ENCODE measurements at places on chromosomes 3 and 15.

GRCh38 chr3:153171256-153171655 lies 9.2 kb downstream of the RAP2B start:
- H3K27ac ChIP-seq, result no peak overlapping the region
- peaks cover 26% of the 10 kb centered on the region for H3K36me3 ChIP-seq
- H3K4me1 ChIP-seq, result peaks cover 4% of the 10 kb centered on the region
- DNase-seq, result no peak
- H3K27me3 ChIP-seq, result no peaks in the 10 kb centered on the region

GRCh38 chr3:184236636-184237035 lies 7.3 kb downstream of the VWA5B2 start:
- peaks cover 58% of the 10 kb centered on the region for H3K27me3 ChIP-seq
- H3K36me3 ChIP-seq, result no peaks in the 10 kb centered on the region
- H3K4me3 ChIP-seq, result no peak overlapping the region
- peaks cover 7% of the 10 kb centered on the region for H3K4me1 ChIP-seq

- no peak overlapping the region for H3K27ac ChIP-seq
- peak; percentile 77 for DNase-seq
- H3K27me3 ChIP-seq, result peaks cover 24% of the 10 kb centered on the region
- H3K36me3 ChIP-seq, result no peaks in the 10 kb centered on the region
- H3K4me1 ChIP-seq, result no peaks in the 10 kb centered on the region
- H3K4me3 ChIP-seq, result no peak overlapping the region
Observed at GRCh38 chr15:89556413-89557262, 18.6 kb upstream of the TICRR start.

DNA sequence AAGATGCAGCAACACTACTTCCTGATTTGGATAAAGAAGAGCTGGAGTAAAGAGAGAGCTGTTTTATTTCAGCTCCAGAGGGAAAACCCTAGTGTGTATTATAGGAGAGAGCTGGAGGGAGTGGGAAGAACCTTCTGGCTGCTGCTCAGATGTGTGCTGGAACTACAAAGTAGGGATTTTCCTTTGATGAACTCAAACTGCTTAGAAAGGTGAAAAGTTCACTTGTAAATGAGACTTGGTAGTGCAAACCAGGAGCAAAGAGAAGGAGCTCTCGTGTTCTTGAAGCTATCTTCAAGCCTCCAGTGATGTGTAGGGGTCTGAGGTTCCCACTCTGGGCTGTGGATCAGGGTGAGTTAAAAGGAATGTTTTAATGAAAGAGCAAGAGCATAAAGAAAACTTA lies 110.4 kb downstream of the EDEM1 start:
- no peaks in the 10 kb centered on the region for H3K27me3 ChIP-seq
- no peak for DNase-seq
- no peaks in the 10 kb centered on the region for H3K4me1 ChIP-seq
- no peaks in the 10 kb centered on the region for H3K36me3 ChIP-seq

GRCh38 chr3:141321109-141321497 lies 47.2 kb upstream of the ZBTB38 start:
- no peak overlapping the region for H3K27ac ChIP-seq
- no peaks in the 10 kb centered on the region for H3K36me3 ChIP-seq
- H3K4me1 ChIP-seq, result peaks cover 5% of the 10 kb centered on the region
- H3K4me3 ChIP-seq, result no peak overlapping the region
- DNase-seq, result peak; percentile 41

GRCh38 chr3:185420762-185421161 lies 57.8 kb downstream of the MAP3K13 start:
- no peak overlapping the region for H3K4me3 ChIP-seq
- H3K36me3 ChIP-seq, result no peaks in the 10 kb centered on the region
- peaks cover 6% of the 10 kb centered on the region for H3K4me1 ChIP-seq
- DNase-seq, result no peak

GRCh38 chr3:84008623-84009022 lies 950.2 kb upstream of the CADM2 start:
- H3K27ac ChIP-seq, result no peak overlapping the region
- no peaks in the 10 kb centered on the region for H3K27me3 ChIP-seq
- DNase-seq, result no peak
- no peaks in the 10 kb centered on the region for H3K36me3 ChIP-seq

- peak; percentile 43 for DNase-seq
- H3K4me3 ChIP-seq, result no peak overlapping the region
- H3K27ac ChIP-seq, result no peak overlapping the region
- H3K4me1 ChIP-seq, result no peaks in the 10 kb centered on the region
- H3K36me3 ChIP-seq, result no peaks in the 10 kb centered on the region
Observed at GRCh38 chr3:158313338-158313927, 203.5 kb downstream of the RSRC1 start.

GRCh38 chr3:97954228-97954827 lies 17.9 kb downstream of the RIOX2 start:
- no peak overlapping the region for H3K4me3 ChIP-seq
- peaks cover 9% of the 10 kb centered on the region for H3K36me3 ChIP-seq
- DNase-seq, result no peak
- H3K27me3 ChIP-seq, result no peaks in the 10 kb centered on the region
- H3K27ac ChIP-seq, result no peak overlapping the region

DNA sequence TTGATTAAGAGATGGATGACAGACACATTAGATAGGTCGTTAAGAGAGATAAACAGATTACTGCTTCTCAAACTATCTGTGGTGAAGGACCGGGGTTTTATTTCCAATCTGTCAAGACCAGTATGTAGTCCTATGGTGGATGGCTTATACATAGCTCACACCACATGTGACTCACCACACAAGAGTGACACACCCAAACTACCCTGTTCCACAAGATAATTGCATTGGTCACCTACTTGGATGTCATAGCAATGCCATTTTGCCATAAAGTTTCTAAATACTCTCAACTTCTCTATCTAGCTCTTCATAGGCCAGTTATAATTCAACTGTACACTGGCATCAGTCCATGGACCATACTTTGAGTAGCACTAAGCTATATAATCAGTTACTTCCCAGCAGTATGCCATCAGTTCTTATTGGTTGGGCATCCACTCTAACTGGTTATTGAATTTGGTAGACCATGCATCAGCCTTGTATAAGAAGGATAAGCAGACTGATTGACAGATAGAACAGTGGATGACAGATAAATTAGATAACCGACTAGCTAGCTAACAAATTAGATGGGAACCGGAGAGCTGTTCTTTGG lies 11.6 kb downstream of the WWTR1 start:
- no peak overlapping the region for H3K4me3 ChIP-seq
- H3K36me3 ChIP-seq, result peaks cover 80% of the 10 kb centered on the region
- DNase-seq, result peak; percentile 62
- no peak overlapping the region for H3K27ac ChIP-seq
- no peaks in the 10 kb centered on the region for H3K27me3 ChIP-seq

DNA sequence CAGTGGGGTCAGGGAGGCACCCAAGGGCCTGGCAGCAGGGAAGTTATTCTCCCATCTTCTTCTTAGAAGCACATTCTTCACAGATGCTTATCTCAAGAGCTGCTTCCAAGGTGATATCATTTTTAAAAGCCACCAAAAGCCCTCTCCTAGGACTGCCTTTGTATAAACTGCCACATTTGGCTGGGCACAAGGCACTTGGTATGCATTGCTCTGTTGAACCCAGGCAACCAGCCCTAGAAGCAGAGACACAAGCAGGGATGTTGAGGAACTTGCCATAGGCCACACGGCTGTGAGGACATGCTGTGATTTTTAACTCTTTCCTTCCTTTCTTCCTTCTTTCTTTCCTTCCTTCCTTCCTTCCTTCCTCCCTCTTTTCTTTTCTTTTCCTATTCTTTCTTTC lies 7.4 kb upstream of the SLC6A1 start:
- H3K36me3 ChIP-seq, result no peaks in the 10 kb centered on the region
- H3K4me3 ChIP-seq, result no peak overlapping the region

- no peaks in the 10 kb centered on the region for H3K36me3 ChIP-seq
- no peak overlapping the region for H3K4me3 ChIP-seq
- H3K27ac ChIP-seq, result no peak overlapping the region
Observed at GRCh38 chr15:74497584-74497983, 36.6 kb upstream of the UBL7 start.

GRCh38 chr3:105747060-105747541 lies 121.7 kb downstream of the CBLB start:
- no peaks in the 10 kb centered on the region for H3K27me3 ChIP-seq
- H3K4me1 ChIP-seq, result peaks cover 2% of the 10 kb centered on the region
- peak overlapping the region; percentile 93 for H3K27ac ChIP-seq
- peaks cover 50% of the 10 kb centered on the region for H3K36me3 ChIP-seq
- H3K4me3 ChIP-seq, result no peak overlapping the region

GRCh38 chr15:51672155-51672687 lies 9.1 kb upstream of the SCG3 start:
- peaks cover 34% of the 10 kb centered on the region for H3K27me3 ChIP-seq
- H3K4me1 ChIP-seq, result no peaks in the 10 kb centered on the region
- no peak overlapping the region for H3K4me3 ChIP-seq
- H3K27ac ChIP-seq, result no peak overlapping the region

DNA sequence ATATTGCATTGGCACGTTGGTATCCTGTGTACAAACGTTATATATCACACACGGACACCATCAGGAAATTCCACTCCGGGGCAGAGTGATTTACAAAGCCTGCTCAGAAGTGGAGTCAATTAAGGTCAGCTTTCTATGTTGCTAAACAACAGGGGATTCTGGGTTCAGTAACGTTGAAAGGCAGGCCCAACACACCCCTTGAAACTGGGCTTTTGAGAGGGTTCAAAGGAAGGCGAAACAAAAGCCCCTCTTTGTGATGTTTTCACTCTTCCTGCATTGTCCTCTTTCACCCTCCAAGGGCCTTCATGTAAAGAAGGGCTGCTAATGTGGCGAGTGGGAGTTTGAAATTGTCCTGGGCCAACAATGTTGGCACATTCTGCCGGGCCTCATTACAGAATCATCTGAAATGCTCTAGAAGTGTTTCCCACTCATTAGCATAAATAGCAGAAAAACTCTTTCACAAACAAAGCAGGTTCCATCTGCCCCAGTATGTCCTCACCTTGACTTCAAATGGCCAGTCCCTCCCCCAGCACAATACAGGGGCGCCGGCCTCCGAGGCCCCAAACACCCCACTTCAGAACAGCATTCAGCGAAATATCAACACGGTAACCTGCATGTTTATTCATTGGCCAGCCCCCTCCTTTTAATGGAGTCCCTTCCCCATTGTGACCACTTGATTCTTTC lies 76.4 kb downstream of the HES1 start:
- peaks cover 57% of the 10 kb centered on the region for H3K27me3 ChIP-seq
- H3K36me3 ChIP-seq, result no peaks in the 10 kb centered on the region
- no peaks in the 10 kb centered on the region for H3K4me1 ChIP-seq
- H3K4me3 ChIP-seq, result no peak overlapping the region
- no peak overlapping the region for H3K27ac ChIP-seq

DNA sequence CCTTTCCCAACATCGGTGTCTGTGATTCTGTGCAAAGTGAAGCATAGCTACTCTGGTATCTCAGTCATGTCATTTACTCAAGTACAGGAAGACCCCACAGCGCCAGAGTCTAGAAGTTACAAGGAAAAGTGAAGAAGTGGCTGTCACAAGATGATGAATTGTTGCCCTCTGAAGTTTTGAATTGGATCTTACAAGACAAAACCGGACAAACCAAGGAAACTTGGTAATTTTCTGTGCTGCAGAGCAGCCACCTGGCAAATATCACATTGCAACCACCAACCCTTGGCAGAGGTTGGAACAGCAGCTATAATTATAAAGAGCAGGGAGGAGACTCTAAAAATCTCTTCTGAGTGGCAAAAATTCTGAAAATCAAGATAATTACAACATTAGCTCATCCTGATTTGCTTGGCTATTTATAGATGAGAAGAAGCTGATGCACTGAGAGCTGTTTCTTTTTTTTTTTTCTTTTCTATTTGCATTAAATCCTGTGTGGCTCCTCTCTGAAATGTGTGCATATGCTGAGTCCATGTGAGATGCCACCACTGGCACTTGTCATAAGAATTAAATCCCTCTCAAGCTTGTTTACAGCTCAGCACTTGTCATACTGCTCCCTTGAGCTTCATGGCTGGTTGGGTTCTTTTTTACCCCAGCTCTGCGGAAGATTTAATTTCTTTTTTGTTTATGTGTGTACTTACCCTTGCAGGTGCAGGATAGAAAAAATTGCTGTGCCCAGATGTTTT lies 68.0 kb upstream of the MNS1 start:
- no peak overlapping the region for H3K4me3 ChIP-seq
- DNase-seq, result peak; percentile 47
- no peaks in the 10 kb centered on the region for H3K36me3 ChIP-seq
- no peaks in the 10 kb centered on the region for H3K27me3 ChIP-seq
- H3K4me1 ChIP-seq, result peaks cover under 1% of the 10 kb centered on the region

DNA sequence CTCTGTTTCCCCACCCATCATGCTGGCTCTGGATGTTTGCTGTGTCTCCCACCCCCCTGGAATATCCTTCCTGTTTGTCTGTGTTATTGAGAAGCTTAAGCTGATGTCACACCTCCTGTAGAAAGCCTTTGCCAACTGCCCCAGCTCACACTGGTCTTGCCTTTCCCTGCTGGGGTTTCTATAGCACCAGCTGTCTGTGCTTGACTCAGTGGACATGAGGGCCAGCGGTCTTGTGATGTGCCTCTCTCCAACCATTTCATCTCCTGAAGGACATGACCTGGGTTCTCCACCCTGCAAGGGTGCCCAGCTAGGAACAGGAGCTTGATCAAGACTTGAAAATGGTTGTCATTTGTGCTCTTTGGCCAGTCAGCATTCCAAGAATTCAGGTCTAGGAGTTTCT lies 14.7 kb downstream of the TMEM40 start:
- no peaks in the 10 kb centered on the region for H3K4me1 ChIP-seq
- no peak overlapping the region for H3K4me3 ChIP-seq
- no peak overlapping the region for H3K27ac ChIP-seq
- H3K27me3 ChIP-seq, result peaks cover 50% of the 10 kb centered on the region
- DNase-seq, result no peak
- H3K36me3 ChIP-seq, result no peaks in the 10 kb centered on the region

DNA sequence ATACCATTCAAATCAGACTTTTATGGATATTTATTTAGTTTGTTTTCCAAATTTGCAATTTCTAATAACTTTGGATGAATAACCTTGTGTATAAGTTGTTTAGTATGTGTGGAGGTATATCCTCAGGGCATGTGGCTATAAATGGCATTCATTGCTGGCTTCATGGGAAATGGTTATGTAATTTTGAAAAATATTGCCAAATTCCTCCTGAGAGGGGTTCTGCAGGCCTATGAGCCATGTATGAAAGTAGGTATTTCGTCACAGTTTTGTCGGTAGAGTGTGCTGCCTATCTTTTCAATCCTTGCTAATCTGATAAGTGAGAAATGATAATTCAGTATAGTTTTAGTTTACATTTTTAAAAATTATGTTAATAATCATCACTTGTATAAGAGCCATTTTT lies 256.4 kb upstream of the ZNF385D start:
- H3K4me1 ChIP-seq, result no peaks in the 10 kb centered on the region
- H3K36me3 ChIP-seq, result no peaks in the 10 kb centered on the region
- no peaks in the 10 kb centered on the region for H3K27me3 ChIP-seq
- no peak overlapping the region for H3K27ac ChIP-seq
